GM18507 (cell line): ENCODE measurements at places on chromosomes 5 and 9.

DNA sequence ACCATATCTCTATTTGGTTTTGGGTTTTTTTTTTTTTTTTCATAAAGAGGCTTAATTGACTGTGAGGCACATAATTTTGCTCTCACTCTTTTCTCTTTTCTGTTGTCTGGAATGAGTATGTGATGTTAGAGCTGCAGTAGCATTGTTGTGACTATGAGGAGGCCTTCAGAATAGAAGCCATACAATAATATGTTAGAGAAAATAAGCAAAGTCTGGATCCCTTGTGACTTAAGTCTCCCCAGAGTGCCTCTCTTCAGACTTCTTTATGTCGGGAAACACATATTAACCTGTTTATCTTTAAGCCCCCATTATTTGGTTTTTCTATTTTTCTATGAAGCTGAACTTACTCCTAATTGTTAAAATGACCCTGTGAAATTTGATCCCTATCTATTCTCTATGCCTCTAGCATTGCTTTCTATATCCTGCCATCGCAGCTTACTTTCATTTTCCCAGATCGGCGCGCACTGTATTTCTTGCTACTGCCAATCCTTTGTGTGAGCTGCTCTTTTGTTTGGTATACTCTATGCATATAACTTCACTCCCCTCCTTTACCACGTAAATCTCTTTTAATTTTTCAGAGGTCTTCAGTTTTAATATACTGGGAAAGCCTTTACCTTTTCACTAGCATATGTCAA lies 372.5 kb upstream of the KCNN2 start:
- no peak for DNase-seq

DNA sequence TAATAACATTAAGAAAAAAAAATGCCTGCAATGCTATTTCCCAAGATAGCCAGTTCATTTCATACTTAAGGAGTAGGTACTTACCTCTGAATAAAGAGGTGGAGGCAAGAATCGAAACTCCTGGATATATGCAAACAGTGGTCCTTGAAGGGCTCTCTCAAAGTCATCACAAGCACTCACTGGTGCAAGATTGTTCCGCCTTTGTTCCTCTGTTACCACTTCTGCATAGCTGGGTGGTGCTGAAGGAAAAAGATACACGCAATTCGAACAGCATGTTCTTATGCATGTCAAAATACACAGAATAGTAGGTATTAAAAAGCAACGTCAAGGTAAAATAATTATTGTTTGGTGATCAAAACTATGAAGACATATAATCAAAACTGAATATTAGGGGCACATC lies 9.5 kb downstream of the ARRDC3 start:
- no peak for DNase-seq

GRCh38 chr9:112867275-112867991 lies 23.2 kb downstream of the SLC46A2 start:
- DNase-seq: no peak

DNA sequence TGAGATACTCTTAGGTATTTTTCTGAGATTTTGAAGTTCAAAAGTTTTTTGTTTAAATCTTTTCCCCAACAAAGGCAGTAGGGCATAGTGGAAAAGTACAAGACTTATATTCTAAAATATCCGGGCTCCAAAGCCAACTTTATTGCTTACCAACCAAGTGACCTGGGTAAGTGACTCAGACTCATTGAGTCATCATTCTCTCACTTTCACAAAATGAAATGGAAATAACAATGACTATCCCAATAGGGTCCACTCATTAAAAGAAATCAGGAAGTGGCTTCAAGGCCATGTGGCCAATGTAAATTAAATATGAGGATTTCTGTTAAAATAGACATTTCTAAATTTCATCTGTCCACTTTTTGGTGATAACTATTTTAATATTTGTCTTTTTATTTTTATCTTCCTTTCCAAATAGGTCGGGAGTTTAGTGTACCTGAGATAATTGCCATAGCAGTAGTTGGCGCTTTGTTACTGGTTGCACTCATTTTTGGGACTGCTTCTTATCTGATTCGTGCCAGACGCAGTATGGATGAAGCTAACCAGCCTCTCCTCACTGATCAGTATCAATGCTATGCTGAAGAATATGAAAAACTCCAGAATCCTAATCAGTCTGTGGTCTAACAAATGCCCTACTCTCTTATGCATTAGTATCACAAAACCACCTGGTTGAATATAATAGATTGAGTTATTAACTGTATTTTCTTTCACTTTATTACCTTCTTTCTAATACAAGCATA lies 15.5 kb downstream of the TYRP1 start:
- no peak for DNase-seq

GRCh38 chr9:68904454-68904853 lies 109.5 kb downstream of the PRKACG start:
- no peak for DNase-seq

DNA sequence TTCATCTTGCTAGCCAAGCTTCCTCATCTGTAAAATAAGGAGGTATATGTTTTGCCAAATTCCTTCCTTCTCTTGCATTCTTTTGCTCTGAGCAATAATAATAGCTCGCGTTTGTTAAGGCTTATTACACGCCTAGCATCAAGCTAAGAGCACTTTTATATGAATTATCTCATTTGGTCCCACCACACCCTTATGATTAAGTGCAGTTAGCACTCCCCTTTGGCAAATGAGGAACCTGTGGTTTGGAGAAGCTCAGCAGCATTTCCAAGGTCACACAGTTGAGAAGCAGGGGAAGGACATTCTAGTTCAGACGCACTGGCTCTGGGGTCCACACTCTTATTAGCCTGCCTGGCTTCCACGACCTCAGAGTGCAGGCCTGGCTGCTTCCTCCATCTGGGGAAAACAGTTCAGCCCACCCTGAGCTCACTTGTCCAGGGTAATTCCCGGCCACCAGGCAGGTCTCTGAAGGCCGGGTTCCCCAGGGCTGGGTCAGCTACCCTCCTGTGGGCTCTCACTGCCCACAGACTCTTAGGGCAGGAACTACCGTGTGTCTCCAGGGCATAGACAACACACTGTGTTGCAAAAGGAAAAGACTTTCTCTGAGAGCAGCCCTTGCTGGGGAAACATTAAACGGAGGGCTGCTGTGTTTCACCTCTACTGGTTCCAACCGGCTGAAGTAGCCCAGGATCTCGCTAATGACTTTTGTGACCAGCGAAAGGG lies 9.9 kb upstream of the FBP1 start:
- DNase-seq: no peak

GRCh38 chr5:159913048-159913447 lies 3.2 kb upstream of the ADRA1B start:
- no peak for DNase-seq

DNA sequence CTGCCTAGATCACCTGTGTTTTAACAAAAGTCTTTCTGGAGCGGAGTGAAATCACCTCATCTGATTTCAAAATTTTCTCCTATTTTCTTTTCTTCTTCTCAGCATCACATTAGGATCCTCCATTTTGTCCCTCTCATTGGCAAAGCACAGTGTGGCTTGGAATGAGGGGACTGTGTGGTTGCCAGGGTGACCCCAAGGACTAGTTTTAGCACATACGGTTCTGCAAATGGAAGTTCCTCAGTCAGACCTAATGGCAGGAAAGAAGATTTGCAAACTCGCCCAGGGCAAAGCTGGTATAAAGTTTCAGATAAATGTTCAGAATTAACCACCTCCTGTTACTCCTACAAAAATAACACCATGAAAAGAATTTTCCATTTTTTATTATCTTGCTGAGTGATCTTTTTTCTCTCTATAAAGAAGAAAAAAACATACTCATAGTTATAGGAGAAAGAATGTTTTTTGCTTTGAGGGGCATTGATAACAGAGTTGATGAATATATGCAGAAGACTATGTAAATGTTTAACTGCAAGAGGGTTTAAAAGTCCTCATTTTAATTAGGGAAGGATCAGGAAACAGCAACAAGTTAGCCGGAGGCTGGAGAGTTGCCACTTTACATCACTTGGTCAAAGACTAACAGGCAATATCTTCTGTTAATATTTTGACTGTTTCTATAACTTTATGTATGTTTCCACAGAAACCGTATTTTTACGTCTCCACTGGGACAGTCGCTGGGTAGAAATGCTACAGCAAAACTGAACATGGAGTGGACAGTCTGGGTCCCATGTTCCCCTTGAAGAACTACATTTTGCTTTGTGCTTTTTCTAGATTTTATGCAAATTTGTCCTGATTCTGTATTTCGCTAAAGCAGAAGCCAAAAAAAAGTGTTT lies 257.8 kb downstream of the NR2F1-AS1 start:
- no peak for DNase-seq

GRCh38 chr9:111992523-111992922 lies 95.9 kb downstream of the UGCG start:
- DNase-seq: no peak

DNA sequence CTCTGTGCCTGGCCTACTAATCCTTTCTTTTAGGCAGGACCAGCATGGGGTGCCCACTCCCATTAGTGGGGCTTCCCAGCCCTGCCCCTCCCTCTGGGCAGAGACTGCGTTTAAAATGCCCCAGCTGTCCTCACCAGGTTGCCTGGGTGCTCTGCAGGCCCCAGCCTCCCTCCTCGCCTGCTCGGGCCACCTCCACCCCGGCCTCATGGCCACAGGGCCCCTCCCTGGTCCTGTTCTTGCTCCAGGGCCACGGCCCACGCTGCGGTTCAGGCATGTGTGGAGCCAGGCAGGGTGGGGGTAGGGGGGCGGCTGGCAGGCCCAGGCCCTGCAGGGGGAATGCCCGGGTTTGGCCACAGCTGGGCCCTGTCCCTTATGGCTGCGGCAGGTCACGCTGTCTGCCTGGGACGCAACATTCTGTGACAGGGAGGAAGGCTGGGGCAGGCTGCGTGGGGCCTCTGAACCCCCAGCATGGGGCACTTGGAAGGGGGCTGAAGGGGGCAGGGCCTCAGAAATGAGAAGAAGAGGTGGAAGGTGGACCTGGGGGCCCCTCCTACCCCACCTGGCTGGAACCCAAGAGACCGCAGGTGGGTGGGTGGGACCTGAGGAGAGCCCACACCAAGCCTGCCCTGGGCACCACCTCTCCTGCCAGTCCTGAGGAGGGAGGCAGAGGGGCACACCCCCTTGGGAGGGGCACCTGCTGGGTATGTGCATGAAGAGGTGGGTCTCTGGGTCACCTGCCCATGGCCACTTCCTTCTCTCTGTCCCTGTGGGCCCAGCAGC lies at the start of gene LCN12:
TSS of gene LCN12 (plus strand) at position 733 of the 780 bp plus-strand sequence. CDS start 55 bp downstream, outside the sequence.
- no peak for DNase-seq

GRCh38 chr5:126680191-126680817 lies 79.6 kb downstream of the PHAX start:
- DNase-seq: no peak

DNA sequence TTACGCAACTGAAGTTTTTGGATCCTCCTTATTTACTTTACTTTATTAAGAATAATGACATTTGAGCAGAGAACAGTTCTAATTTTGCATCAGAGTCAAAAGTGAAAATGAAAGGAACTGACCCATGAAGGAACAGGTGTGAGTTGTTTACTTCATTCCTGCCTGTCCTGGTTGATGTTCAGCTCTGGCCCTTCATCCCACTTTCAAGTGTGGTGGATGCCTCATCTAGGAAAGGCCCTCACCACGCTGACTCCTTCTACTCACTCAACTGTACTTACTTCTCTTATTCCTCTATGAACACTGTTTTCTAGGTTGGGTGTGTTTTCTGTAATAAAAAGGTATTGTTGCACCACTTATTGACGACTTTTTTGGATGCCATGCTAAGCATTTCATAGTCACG lies 61.8 kb upstream of the PLEKHG4B start:
- no peak for DNase-seq

DNA sequence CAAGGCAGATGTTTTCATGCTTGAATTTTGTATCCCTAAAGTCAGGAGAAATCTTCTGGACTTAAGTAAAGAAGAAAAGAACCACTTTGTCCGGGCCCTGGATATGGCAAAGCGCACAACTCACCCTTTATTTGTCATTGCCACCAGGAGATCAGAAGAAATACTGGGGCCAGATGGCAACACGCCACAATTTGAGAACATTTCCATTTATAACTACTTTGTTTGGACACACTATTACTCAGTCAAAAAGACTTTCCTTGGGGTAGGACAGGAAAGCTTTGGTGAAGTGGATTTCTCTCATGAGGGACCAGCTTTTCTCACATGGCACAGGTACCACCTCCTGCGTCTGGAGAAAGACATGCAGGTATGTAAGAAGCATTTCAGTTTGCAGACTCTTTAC lies 2.3 kb downstream of the TYRP1 start:
- no peak for DNase-seq

DNA sequence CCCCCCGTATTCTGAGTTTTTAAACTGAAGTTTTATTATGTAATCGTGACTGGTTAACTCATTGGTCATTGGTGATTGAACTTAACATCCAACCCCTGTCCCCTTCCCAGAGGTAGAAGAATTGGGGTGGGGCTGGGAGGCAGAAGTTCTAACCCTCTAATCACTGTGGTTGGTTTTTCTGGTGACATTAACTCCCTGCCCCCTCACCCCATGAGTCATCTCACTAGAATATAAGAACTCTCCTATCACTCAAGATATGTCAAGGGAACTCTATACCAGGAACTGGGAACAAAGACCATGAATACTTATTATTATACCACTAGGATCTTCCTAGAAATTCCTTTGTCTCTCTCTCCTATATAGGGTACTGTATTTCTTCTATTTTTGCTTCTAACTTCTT lies 52.3 kb upstream of the CAVIN4 start:
- no peak for DNase-seq

DNA sequence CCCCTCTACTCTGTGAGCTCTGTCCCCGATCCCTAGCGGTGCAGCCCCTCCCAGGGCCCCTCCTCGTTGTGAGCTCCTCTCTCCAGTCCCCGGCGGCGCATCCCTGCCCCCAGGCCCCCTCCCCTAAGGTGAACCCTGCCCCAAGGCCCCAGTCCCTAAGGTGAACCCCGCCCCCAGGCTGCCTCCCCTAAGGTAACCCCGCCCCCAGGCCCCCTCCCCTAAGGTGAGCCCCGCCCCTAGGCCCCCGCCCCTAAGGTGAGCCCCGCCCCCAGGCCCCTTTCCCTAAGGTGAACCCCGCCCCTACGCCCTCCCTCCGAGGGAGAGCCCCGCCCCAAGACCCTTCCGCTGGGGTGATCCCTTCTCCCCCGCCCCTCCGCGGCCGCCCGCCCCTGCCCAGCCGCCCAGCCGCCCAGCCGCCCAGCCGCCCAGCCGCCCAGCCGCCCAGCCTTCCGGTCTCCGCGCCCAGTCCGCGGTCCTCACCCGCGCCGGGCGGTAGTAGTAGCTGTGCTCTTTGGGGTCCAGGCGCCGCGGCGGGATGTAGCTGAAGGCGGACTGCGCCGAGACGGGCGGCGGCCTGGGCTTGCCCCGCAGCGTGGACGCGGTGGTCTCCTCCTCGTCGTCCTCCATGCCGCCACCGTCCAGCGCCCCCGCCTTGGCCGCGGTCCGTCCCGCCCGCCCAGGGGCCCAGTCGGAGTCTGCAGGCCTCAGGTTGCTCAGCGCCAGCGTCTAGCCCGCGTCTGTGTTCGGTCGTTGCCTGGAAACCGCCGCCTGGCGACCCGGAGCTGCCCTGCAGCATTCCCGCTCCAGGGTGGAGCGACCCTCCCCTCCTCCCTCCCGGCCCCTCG lies at the start of gene CFAP90:
TSS of gene CFAP90 (minus strand) at position 739 of the 845 bp plus-strand sequence. CDS start at position 627, 112 bp downstream.
- DNase-seq: no peak

DNA sequence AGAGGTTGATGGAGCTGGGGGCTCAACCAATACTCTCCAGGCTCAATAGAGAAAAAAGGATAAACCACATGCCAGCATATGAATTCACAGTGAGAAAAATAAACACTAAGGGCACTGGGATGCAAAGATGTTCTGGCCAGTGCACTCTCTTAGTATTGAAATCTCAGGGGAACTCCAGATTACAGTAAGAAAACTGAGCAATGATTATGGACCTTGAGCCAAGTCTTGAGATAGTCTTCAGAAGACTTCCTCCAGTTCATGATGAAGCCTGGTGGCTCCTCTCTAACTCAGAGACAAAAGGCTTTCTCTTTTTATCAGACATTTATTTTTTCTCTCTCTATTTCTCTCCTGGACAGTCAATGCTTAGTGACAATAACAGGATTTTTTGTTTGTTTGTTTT lies 139.8 kb upstream of the SPEF2 start:
- DNase-seq: no peak

GRCh38 chr5:149961186-149961685 lies 678 bp downstream of the SLC26A2 start:
- no peak for DNase-seq
